GM13976 (cell line): ENCODE measurements at places on chromosomes 16 and 17.

DNA sequence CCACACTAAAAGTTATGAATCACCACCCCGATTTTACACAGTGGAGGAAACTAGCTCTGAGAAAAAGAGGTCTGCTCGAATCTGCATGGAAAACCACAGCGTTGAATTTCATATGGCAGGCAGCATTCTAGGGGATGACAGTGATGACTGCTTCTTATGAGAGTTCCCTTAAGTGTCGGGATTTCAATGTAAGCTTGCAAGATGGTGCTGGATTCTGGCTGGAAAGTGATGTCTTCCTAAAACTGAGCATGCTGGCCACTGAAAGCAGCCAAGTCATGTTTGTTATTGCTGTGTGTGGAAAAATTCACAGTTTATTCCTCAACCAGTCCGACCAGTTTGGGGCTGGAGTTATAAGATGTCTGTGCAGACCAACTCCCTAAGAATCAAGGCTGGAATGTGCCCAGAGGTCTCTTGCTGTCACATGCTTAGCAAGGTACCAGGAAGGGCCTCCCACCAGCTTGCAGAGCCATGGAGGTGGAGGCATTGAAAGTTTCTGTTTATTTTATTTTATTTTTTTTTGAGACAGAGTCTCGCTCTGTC is 37.2 kb upstream of the GAN start:
- no peak for DNase-seq

DNA sequence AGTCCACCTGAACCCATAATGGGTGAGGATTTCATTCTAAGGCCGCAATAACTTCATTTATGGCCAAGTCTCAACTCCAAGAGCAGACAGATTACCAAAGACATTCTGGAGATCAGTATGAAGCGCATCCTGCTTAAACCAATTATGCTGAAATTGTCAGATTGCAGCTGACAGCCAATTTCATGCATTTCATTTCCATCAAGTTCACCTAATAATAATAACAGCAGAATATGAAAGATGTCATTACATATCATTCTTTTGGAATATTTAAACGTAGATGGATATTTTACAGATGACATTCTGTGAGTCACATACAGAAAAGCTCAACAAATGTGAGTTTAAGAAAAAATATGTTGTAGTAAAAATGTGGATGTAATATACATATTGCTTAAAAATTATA is 54.9 kb upstream of the NACA2 start:
- no peak for DNase-seq

DNA sequence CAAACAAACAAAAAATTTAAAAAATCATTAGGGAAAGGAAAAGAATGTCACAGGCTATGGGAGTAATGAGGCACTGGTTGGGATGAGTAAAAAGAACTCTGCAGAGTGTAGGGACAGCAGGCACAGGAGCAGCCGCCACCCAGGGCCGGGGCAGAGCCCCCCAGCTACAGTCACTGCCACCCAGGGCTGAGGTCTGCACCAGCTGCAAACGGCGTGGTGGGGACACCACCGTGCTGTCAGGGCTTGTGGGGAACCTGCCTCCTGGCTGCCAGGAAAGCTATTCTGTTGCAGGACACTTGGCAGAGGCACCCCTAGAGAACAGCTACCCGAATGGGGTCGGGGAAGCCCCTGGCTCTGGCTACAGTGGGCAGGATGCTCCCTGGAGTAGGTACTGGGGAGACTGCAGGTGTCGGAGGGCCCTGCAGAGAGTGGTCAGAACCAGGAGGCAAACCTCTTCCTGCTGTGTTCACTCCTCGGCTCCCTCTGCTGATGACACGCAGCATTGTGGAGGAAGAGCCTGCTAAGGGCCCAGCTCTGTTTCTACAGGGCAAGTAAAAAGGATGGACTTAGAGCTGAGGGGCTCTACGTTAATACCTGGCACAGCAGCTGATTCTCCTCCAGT is 32.3 kb upstream of the CAPN15 start:
- DNase-seq, result peak; percentile 78

DNA sequence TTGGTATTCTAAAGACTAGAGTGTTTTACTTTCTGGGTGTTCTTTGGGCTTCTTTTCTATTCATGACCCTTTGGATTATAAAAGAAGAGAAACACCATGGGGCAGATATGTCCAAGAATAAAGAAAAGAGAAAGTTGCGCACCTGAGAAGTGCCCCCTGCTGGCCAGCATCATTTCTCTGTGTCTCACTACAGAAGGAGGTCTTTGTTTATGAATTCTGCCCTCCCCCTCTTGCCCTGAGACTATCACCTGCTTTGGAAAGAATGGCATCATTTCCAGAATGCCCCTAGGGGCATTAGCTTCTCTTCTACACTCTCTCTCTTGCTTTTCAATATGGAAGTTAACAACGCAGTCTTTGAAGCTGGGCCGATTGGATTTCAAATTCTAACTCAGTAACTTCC is 45.0 kb downstream of the CDH13 start:
- no peak for DNase-seq

DNA sequence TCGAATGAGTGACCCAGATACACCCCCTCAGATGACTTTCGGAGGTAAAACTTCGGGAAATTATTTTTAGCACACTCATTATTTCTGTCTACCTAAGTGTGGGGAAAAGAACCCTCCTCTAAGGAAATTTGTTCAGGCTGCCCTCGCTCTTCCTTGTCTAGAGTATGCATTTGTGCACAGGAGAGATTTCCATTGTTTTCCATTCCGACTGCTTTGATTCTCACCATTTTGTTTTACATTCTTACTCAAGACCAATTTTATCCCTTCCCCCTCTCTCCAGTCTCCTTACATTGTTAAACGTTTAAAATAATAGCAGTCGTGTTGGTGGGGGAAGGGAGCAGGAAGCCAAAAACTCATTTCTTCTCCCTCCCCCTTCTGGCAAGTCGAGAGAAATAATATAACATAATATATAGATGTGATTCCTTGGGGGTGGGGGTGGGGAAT is 1.5 kb upstream of the CHD3 start:
- DNase-seq, result no peak

GRCh38 chr16:55301385-55302008 is 22.5 kb upstream of the IRX6 start:
- no peak for DNase-seq

GRCh38 chr17:80705988-80706387 is 161.3 kb downstream of the RPTOR start:
- DNase-seq, result no peak

- peak; percentile 84 for DNase-seq
Measured at GRCh38 chr17:1227917-1228780, 42.1 kb upstream of the BHLHA9 start.

- DNase-seq, result no peak
Measured at GRCh38 chr17:44981221-44981968, 13.3 kb upstream of the C1QL1 start.

DNA sequence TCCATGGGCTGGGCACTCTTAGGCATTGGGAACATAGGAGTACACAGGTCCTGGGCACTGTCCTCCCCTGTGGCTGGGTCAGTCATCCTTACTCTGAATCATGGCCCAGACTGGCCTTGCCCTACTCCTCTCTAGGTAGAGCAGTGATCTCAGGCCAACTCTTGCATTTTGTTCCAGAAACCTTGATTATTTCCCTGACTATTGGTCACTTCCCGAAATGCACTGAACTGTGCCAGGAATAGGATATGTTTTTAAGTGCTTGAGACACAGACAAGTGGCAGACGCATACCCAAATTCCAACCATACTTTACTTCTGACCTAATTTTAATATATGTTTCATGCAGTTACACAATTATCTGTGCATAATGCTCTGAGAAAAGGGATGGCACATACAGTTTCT is 10.3 kb downstream of the KRABD2 start:
- DNase-seq, result no peak

GRCh38 chr17:69696650-69697049 is 282.2 kb downstream of the MAP2K6 start:
- DNase-seq, result no peak

GRCh38 chr17:30570596-30571265 is 93.5 kb downstream of the GOSR1 start:
- no peak for DNase-seq

GRCh38 chr16:31413381-31413780 is 14.8 kb downstream of the COX6A2 start:
- no peak for DNase-seq

DNA sequence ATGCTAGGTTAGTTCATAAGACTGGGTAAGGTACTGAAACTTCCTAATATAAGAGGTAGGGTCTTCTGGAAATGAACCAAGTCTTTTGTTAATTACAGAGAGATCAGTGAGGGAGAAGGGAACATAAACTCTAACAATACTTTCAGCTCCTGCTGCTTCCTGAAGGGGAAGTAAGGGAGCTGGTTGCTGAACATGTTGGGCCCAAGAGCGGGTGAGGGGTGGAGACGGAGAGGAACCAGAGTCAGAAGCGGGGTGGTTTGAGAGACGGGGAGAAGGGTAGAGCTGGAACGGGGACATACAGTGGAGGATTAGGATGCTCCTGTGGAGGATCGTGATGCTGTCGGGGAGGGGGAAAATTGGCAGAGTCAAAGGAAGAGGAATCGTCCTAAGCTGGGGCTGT is 11.5 kb upstream of the ZNF747 start:
- no peak for DNase-seq

DNA sequence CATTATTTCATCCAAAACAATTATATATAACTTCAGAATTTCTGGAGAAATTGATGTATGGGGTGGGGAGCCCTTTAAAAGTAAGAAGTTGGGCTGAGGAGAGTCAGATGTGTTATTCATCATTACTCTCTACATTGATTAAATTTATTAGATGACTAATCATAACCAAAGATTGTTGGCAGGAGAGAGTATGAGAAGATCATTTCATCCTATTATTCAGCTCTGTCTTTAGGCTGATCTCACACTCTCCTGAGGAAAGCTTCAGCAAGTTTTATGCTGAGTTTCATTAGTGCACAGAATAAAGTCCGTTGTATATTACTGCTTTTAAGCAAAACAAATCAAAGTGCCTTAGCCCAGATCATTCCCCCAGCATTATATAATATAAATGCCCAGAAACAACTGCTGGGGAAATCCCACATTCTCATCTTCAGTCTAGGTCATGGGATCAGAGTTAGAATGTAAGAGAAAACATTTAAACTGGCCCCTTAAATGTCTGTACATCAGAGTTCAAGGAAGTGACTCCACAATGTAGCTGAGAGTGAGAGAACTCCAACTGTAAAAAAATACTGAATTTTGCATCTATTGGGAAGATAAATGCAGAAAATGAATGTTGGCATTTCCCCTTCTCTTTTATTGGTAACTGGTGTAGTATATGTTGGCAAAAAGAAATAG is 130.1 kb upstream of the HLF start:
- no peak for DNase-seq

DNA sequence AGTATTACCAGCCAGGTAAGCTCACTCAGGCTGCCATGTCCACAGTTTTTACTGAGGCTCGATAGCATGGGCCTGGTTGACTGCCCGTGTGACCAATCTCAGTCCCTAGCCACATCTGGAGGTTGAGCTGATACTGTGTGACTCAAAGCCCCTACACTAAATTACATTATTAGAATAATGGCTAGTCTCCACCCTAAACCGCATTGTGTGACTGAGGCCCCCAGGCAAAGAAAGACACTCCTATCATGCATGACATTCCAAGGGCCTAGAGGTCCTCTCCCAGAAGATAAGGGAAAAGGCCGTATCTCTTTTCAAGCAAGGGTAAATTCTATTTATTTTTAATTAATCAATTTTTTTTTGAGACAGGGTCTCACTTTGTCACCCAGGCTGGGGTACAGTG is 505.3 kb downstream of the HAPSTR1 start:
- no peak for DNase-seq

DNA sequence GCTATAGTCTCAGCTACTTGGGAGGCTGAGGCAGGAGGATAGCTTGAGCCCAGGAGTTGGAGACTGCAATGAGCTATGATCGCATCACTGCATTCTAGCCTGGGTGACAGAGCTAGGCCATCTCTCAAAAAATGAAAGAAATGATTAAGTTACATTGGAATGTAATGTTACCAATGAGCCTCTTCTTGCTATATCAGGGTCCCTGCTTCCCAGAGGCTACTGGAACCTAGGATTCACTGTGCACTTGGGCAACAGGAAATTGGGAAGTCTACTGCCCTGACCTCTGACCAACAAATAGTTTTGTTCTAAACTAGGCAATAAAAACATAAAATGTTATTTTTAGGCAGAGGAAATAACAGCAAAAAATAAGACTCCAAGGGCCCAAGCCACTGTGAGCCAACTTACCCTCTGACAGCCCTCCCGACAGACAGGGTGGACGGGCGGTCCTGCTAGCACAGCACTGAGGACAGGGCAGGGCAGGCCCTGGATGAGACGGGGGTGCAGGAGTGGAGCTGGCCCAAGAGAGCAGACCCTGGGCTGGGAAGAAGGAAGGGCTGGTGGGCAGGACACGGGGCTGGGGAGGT is 27.5 kb downstream of the NSMCE1 start:
- no peak for DNase-seq

GRCh38 chr16:86089991-86090390 is 191.0 kb downstream of the IRF8 start:
- DNase-seq, result peak; percentile 59

GRCh38 chr17:12603566-12603965 is 62.1 kb upstream of the MYOCD start:
- no peak for DNase-seq

- DNase-seq, result peak; percentile 81
Measured at GRCh38 chr17:81926451-81927151, 934 bp downstream of the MAFG start.
